ENCODE measurements at places on chromosomes 5 and 9. TPM values are rescaled to one million over a fixed set of nuclear protein-coding genes. Genes with fewer than 3 reads are reported as not detected.

SPINK7 gene
- not detected for total RNA-seq

TRPM3 gene
- 1.1 TPM for total RNA-seq

PCDHA4 gene
- total RNA-seq, result 1.1 TPM

CTXN3 gene
- total RNA-seq, result not detected

UBE2QL1 gene
- total RNA-seq, result 0.09 TPM

BHMT2 gene
- 0.09 TPM for total RNA-seq

ZBED3 gene
- total RNA-seq, result 0.90 TPM
